ENCODE measurements at places on chromosomes 6 and 20.

DNA sequence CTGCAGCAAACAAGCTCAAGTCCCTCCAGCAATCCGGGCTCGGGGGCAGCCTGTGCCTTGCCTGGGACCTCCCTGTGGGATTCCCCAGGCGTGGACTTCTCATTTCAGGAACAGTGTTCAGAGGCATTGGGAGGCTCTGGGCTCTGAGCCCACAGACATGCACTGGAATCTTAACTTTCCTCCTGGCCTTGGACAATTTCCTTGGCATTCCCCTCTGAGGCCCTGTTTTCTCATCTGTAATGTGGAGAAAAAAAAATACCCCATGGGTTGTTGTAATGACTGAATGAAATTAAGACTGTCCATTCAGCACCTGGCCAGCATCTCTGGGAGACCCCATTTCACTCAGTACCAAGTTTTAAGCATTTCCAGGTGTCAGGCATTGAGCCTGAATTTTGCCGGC, 17.6 kb downstream of the BPIFB4 start:
- no peak for DNase-seq

DNA sequence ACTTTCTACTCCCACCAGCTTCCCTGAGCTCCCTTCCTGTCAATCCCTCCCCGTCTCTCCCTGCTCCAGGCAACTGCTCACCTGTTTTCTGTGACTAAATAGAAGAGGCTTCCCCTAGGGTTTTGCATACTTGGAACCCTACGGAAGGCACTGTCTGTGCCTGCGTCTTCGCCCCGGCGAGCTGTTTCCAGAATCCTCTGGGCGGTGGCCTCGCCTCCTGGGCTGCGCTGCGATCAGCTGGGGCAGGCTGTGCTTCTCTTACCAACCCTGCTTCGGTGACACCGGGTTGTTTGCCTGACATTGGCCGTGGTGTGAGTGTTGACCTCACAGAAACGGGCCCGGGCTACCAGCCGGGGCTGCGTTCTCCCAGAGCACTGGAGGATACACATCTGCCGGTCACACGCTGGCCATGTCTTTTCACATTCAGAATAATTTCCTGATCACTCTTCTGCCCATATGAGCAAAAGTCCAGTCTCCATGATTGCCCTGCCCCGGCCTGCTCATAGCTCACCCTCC, 29.4 kb upstream of the CCR6 start:
- no peak for DNase-seq

- DNase-seq: no peak
These were observed 30.3 kb downstream of the CD83 start for GRCh38 chr6:14147891-14148290.

DNA sequence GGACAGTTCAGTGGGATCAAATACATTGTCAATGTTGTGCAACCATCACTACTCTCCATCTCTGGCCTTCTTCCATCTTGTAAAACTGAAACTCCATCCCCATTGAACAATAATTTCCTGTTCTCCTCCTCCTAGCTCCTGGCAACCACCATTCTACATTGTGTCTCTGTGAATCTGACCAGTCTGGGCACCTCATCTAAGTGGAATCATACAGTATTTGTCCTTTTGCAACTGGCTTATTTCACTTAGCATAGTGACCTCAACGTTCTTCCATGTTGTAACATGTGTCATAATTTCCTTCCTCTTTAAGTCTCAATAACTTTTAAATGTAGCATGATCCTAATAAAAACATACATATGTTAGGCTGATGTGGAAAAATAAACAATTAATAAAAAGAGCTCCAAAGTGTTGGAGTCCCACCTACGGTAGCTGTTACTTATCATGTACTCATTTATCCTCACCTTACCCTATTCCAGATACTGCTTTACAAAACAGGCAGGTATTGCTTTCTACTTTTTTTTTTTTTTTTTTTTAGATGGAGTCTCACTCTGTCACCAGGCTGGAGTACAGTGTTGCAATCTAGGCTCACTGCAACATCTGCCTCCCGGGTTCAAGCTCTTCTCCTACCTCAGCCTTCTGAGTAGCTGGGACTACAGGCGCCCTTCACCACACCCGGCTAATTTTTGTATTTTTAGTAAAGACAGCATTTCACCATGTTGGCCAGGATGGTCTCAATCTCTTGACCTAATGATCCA, 91.9 kb downstream of the TNFAIP3 start:
- no peak for DNase-seq

DNA sequence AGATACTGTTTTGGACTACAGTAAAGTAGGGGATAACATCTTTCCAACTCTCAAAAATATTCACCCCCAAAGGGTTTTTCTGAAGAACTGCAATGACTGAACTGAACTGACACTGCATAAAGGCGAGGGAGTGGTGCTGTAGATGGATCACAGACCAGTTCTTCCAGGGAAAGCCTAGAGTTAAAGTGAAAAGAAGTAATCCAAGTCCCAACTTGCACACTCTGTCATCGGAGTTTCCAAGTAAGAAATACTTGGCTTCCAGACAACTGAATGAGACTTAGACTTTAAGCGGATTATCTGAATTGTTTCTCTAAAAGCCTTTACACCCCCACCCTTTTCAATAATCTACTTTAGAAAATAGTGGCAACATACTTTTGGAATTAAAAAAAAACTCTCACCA, 134.1 kb upstream of the PREP start:
- no peak for DNase-seq

GRCh38 chr6:41733360-41733706, 2.1 kb downstream of the TFEB start:
- DNase-seq: no peak

GRCh38 chr6:35413911-35414310, 38.2 kb upstream of the FANCE start:
- no peak for DNase-seq

DNA sequence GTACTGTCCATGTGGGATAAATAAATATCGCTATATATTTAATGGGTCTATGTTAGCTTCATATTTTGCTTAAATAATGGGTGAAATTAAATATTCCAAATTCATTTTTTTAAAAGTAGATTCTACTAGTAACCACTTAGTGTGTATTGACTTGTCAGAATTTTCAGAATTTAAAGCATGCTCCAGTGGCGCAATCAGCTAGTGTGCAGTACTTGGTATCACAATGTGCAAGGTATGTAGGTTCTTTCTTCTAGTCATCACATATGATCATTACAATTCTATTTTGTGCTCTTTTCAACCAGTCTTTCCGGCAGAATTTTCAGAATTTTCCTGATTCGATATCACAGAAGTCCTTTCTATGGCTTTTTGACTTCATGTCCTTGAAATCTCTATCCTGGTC, 32.6 kb downstream of the PDE7B start:
- no peak for DNase-seq

GRCh38 chr6:93644611-93645010, 225.3 kb upstream of the EPHA7 start:
- DNase-seq: no peak

DNA sequence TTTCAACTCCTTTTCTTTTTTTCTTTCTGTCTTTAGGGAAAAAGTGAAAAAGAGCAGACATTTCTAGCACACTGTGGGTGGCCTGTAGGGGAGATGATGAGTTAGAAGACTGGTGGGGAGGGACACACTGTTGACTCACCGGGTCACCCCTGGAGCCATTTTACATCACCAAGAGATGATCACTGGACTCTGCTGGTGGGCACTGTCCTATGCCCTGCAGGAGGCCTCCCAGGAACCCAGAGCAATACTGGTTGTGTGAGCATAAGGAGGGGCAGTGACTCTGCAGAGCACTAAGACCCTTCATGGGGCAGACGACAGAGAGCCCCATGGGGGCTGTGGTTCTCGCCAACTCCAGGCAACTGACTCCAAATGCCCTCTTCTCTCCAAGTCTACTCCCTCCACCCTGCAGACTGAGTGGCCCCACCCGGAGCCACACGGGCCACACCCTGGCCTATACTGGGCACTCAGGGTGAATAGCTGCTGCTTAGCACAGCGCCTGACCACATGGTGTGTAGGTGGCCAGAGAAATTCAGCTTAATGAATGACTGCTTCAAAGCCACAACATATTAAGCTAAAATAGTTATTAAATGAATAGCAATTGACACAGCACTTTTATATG, 177.5 kb downstream of the CDC5L start:
- no peak for DNase-seq

DNA sequence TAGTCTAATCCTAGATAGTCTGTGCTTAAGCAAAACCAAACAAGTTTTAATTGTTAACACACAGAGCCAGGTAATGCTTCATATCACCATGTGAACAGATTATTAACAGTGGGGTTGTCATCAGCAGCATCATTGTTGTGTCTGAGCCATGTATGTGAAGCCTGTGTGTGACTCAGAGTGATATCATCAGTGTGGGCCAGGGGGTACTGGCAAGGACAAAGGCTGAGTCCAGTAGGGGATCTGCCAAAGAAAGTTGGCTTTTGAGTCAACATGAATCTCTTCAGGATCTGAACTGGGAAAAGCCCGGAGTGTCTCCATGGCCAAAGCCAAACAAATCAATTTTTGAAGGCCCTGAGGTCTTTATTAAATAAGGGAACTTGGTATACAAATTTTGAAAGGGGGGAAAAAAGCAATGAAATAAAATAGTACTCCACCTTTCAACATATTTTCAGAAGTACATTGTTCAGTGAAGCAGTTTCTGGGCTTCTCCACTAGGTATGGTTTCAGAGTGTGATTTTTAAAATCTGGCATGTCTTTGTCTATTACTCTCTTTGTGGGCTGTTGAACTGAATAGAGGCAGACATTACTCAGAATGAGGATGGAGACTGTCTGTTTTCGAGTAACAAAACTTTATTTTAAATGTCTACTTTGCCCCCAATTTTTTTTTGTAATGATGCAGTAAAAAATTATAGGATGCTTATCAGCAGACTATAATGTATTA, 444.2 kb upstream of the JAG1 start:
- no peak for DNase-seq

DNA sequence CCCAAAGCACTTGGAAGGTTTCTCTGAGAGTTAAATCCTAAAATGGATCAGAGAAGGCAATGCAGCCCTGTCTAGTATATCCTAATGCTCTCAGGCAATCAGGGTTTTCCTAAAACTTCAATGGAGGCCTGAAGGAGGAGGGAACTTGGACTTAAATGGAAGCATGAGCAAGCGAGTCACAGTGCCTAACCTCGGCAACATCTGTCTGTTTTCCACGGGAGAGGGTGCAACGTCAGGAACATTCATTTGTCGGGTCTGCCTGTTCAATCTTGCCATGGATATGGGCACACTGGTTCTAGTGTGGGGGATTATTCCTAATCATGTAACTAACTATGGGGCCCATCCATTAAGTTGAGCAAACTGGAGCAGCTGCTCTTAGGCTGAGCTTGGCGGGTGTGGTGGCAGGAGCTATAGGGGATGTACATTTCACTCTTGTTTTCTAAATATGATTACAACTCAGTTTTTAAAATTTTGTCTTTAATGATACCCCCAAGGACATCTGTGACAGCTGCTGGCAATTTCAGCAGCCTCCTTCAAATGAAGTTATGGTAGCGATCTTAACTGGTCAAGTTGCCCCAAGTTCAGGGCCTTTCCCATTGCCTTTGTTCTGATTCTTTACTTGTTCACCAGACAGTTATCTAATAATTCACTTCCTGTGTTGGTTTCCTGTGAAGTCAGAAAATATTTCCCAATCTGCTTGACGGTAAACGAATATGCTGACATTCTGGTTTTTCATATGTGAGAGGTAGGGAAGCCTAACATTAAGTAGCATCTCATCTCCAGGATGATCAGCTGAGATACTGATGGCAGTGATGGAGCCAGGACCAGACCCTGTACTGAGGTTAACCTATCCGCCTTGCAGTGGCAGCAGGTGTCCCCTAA, 21.6 kb downstream of the DSE start:
- DNase-seq: no peak

DNA sequence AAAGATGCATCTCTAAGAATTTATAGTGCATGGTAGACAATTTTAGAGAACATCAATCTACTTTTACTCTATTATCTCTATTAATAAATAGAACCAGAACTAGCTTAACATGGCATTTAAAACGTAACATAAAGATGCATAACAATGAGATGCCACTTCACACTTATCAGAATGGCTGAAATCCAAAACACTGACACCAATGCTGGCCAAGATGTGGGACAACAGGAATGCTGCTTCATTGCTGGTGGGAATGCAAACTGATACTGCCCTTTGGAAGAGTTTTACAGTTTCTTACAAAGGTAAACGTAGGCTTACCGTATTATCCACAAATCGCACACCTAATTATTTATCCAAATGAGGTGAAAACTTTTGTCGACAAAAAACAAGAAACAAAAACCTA, 95.2 kb downstream of the SESN1 start:
- no peak for DNase-seq

DNA sequence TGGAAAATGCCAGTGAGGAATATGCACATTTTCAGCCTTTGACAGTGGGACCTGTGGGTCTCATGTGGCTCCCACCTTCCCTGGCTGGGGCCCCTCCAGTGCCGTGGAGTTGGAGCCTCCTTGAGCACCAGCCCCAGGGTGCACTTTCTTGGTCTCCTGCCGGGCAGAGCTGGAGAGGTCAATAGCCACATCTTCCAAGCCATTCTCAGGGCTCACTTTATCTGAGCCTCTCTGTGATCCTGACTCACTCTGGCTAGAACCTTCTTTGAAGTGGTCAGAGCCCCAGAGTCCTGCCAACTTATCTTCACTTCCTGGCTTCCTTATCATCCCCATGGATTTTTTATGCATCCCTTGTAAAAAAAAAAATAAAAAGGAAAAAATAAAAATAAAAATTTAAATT, 5.7 kb downstream of the VSX1 start:
- DNase-seq: peak; percentile 38

DNA sequence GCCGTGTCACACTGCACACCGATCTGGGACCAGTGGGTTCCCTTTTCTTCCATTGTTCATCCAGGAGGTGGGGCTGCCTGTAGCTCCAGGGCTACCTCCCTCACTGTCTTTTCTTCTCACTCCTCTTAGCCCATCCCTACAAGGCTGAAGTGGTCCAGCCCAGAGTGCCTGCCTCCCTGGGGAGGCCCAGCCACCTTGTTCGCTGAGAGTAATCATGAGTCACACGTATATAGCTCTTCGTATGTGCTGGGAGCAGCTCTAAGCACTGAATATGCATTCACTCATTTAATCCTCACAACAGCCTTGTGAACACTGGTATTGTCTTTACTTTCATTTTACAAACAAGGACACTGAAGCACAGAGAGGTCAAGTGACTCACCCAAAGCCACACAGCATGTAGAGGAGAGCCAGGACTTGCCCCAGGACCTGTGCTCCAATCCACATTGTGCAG, 14.7 kb upstream of the CCDC167 start:
- no peak for DNase-seq

GRCh38 chr6:51626391-51626790, 461.0 kb downstream of the PKHD1 start:
- no peak for DNase-seq
